Epithelial cell of esophagus (primary cell): ENCODE measurements at places on chromosomes 1 and 21.

GRCh38 chr1:190759807-190760206 is 282.1 kb upstream of the BRINP3 start:
- DNase-seq, result no peak

- DNase-seq, result no peak
These were observed 12.3 kb upstream of the DENND2D start for GRCh38 chr1:111212634-111213335.

DNA sequence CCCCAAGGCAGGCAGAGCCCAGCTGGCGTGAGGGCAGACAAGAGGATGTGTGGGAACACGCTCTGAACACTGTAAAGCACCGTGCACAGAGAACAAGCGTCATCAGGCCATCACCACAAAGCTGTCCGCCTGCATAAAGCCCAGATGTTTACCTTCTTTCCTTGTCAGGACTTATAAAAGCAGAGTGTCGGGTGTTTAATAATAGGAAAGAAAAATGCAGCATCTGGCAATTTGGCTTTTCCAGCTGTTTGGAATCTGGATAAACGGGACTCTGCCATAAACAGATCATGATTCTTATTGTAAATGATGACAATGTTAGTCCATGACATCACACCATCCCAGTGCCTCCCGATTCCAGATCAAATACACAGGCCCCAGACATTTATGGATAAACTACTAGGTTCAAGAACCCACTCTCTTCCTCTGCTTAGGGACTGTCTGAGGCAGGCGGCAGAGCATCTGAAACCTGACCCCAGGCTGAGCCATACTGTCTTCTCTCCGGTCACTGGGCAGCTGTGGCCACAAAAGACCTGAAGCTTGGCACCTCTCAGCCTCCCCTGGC is 4.2 kb downstream of the GLIS1 start:
- peak; percentile 72 for DNase-seq

GRCh38 chr1:185409345-185409744 is 92.3 kb upstream of the IVNS1ABP start:
- DNase-seq, result no peak

GRCh38 chr1:214461305-214461704 is 90.1 kb downstream of the PTPN14 start:
- DNase-seq, result no peak

DNA sequence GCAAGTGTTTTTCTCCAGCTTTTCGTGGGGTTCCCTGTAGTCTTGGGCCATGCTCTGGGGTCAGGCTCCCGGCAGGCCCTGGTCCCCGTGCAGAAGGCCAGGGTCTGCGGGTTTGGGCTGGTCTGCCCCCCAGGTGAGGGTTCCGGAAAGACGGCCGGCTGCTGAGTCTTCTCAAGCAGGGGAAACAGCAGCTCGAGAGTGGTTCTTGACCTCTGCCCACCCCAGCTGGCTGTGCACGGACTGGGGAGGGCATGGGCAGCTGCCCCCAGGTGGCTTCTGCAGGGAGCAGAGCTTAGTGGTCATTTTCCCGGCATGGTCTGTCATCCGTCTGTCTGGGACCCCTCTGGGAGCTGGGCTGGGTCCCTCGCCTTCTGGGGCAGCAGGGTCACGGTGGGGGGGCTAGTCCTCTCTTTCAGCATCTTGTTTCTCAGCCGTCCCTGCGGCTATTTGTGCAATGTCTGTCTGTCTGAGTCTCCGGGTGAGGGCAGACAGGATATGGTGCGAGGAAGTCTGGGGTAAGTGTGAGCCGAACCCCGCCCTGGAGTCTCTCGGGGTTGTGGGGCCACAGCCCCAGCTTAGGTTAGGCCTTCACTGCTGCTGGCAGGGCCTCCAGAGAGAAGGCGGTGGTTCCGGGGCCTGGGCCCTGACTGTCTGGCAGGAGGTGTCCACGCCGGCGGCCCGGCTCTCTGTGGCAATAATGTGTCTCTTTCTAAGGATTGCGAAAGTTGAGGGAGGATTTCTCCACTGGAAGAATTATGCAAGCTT is 6.1 kb downstream of the SKI start:
- DNase-seq, result peak; percentile 91

DNA sequence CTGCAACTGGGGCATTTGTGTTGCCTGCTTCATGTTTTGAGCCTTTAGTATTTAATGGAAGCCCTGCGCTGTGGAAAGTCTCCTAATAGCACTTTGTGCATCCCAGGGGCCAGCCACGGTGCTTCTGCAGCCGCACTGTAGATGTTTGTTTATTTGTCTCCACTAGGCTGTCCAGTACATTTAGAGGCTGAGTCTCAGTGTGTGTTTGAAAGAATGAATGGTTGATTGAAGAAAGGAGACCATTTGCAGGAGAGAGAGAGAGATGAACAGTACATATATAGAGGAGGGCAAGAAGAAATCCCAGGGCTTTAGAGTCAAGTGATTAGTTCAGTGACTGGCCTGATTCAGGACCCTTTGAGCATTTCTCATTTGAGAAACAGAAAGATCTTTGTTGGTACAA is 33.9 kb downstream of the MPZL1 start:
- DNase-seq, result no peak

DNA sequence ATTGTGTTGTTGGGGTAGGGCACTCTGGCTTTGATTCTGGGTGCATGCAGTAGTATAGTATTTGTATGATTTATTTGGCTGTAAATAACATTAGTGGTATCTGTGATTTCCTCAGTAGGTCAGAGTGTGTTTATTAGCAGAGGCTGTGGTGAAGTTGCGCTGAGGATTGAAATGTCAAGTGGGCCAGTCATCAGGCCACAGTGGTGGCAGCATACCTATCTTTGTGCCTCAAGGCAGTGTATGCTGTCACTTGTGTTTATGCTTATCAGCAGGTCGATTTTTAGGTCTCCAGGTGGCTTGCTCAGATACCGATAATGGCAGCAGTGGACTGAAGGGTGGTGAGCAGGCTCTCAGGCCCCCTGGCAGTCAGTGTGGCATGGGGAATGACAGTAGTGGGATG is 11.3 kb downstream of the LY9 start:
- no peak for DNase-seq

- DNase-seq, result no peak
These were observed 176.6 kb upstream of the GORAB start for GRCh38 chr1:170355267-170355801.

- DNase-seq, result peak; percentile 40
These were observed 72.8 kb downstream of the ETS2 start for GRCh38 chr21:38878379-38879179.

GRCh38 chr1:8796812-8797211 is 20.6 kb downstream of the RERE start:
- no peak for DNase-seq

GRCh38 chr21:33815143-33815707 is 100.4 kb downstream of the ATP5PO start:
- no peak for DNase-seq

DNA sequence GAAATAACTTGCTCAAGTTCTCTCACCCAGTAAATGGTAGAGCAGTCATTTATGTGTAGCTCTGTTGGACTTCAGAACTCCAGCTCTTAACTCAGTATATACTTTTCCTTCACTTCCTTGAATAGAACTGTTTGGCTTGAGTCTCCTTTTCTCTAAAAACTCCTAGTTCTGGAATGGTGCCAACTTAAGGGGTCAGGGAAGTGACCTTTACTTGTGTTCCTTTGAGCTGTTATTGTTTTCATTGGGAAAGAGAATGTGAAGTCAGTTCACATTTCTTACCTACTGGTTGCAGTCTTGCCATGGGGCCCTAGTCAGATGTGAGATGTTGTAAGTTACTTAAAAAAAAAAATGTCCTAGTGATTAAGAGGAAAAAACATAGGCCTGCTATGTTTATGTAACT is 77.0 kb upstream of the MACF1 start:
- DNase-seq, result peak; percentile 74

DNA sequence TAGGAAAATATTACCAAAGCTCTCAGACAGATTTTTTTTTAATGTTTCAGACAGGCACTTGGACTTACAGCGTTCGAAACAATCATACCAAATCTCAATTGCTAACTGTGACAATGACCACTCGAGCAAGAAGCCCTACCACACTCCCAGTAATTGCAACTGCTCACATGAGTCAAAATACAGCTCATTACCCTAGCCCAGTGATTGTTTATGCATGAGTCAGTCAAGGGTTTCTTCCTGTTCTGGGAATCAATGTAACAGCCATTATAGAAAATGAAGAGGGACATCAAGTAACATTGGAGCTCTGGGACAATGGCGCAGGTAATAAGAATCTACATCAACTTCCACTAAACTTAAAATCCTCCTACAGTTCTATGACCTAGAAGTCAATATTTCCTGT is 56.1 kb upstream of the SH3GLB1 start:
- peak; percentile 92 for DNase-seq

DNA sequence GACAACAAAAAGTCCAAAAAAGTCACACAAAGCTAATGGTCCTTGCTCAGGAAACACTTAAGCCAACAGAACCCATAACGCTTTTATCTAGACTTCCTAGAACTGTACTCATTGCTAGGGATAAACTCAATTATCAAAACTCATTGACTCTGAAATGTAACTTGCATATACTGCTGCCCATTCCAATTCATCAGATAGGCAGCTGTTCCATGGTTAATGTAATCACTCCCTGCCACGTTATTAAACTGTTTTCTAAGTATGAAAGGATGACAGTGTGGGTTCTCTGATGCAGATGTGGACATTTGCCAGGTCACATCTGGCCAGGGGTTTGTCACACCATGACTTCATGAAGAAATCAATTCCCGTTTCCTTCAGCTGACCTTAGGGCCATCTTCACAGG is 30.3 kb upstream of the DNAJC11 start:
- DNase-seq, result no peak

DNA sequence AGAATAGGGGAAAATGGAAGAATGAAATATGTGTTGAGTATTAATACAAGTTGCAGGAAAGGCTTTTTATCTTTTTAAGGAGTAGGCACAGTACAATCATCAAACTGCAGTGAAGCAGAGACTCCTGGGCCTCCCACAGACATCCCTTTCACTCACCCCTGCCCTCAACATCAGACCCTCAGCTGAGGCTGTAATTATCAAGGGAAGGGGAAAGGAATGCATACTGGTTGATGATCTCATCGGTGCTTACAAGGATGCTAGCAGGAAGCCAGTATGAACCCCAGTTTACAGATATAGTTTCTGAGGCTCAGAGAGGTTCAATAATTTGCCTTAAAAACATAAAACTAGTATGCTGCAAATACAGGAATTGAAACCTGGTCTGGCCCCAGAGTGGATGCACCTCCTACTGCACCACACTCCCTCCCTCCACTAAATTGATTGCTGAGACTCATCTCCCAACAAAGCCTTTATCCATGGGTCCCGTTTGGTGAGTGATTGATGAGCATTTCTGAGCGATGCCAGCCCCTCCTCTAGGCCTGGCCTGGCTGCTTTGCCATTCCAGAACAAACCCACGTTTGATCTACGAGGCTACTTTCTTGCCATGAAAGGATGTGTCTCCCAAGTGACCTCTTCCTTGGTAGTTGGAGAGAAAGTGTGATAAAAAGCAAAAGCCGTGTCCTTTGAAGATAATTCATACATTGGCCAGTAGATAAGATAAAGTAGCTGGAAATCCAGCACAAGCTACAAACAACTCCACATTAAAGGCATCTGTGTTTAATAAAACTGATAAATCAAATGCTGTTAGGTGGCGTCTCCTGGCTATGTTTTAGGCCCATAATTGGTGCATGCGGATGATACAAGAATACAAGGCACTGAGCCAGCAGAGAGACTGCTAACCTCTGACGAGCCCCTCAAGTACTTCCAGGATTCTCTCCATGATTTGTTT is 233.9 kb upstream of the CAMK1G start:
- no peak for DNase-seq

DNA sequence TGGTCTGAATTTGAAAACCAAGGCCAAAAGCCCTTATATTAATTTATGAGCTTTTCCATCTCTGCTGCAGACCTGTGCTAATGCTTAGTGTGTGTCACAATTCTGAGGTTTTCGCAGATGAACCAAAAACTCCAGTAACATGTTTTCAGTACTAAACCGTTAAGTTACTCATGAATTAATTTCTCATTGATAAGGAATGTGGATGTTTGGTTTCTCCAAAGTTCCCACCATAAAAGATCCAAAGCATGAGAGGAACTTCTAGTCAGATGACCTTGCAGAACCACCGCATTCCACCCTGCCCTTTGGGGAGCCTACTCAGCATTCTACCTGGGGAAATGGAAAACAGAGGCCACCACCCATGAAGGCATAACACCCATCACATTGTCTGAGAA is 7.5 kb upstream of the LEPR start:
- no peak for DNase-seq

DNA sequence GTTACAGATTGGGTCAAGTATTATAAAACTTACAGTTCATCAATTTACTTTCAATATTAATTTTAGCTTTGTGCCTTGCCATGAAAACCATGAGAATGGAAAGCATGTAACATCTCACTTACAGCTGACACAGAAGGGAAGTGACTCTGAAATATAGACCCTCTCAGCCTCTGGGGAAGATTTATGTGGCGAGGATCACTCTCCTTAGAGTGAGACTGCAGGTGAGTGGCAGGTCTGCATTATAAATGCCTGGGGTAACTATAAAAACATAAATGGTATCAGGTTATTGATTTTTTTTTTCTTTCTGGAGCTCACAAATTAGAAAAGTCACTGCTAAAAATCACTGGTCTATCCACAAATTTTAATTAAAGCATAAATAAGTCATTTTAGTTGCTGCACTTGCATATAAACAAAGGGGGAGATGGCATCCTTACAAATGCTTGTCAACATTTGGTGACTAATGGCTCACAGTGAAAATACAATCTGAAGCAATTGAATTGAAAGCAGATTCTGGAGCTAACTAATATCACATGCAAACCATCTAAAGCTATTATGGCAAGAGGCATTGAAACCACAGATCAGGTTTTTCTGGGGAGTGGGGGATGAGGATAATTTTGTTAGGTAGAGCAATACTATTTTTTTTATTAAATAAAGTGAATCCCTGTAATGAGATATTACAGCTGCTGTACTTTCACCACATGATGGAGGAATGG is 200.9 kb downstream of the TM2D1 start:
- no peak for DNase-seq

- DNase-seq, result no peak
These were observed 59.6 kb downstream of the CC2D1B start for GRCh38 chr1:52306227-52307006.

DNA sequence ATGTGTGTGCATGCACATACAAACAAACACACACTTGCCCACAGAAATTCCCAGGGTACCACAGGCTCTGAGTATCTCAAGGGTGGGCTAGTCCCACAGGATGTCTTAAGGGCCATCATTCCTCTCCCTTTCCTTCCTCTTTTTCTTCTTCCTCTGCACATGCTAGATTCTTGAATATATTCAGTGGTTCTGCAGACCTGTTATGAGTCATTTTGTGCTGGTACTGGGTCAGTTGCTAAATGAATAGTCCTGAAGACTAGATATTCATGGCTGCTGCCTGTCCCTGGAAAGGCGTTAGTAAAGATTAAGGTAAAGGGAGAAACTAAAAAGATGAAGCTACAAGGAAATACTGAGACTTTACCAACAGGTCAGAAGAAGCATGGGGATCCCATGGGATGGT is 256.7 kb upstream of the KIAA0040 start:
- no peak for DNase-seq
